Pons (tissue), 1 donor: ENCODE measurements at places on chromosomes 4 and X.
A peak's percentile ranks its signal among the peaks of the same experiment; 100 is the strongest.

GRCh38 chr4:74317616-74318246, 9.5 kb downstream of the EPGN start:
- DNase-seq, result no peak

DNA sequence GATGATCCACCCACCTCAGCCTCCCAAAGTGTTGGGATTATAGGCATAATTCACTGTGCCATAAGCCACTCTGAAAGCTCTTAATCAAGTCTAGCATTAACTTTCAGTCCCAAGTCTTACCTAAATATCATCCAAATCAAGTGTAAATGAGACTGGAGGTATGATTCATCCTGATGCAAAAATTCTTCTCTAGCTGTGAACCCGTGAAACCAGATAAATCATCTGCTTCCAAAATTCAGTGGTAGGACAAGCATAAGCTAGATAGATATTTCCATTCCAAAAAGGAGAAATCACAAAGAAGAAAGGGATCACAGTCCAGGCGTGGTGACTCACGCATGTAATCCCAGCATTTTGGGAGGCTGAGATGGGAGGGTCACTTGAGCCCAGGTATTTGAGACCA, 8.8 kb upstream of the TBC1D25 start:
- DNase-seq, result no peak

DNA sequence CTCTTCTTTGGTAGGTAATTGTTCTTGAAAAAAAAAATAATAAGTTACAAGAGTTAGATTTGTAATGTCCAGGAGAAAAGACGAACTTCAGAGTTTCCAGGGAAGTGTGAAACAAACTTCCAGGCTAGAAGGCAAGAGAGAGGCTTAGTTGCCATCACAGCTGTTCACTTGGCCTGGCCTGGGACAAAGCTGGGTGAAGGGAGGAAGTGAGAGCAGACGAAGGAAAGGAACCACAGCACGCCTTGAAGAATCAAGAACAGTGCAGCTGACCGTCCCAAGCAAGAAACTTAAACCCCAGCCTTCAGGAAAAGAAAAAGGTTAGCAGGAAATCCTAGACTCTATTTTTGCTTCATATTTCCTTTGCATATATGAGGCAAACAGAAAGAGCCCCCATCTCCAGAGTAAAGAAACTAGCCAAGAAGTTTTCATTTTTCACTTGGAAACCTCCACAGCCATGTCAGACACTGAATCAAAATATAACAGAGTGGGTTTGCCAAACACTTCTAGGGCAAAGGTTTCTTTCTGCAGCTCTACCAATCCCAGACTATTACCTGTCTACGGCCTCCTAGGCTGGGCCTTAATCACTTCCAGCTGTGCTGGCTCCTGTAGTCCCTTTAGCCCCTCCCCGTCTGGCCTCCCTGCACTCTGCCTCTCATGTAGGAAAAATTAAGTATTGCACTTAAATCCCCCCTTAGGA, 209.6 kb downstream of the SPATA18 start:
- DNase-seq, result peak; percentile 81

GRCh38 chr4:153275380-153276276, 68.9 kb upstream of the MND1 start:
- DNase-seq, result no peak

DNA sequence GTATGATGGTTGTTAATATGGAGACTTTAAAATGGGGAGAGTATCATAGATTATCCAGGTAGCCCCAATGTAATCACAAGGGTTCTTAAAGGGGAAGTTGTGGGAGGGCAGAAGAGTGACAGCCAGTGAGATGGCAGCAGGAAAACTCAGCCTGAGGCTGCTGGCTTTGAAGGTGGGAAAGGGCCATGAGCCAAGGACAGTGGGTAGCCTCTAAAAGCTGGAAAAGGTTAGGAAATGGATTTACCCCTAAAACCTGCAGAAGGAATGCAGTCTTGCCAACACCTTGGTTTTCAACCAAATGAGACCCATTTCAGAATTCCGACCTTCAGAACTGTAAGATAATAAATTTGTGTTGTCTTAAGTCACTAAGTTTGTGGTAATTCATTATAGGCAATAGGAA, 68.8 kb upstream of the BLTP1 start:
- no peak for DNase-seq

GRCh38 chr4:110748071-110748470, 125.2 kb upstream of the PITX2 start:
- DNase-seq, result no peak

DNA sequence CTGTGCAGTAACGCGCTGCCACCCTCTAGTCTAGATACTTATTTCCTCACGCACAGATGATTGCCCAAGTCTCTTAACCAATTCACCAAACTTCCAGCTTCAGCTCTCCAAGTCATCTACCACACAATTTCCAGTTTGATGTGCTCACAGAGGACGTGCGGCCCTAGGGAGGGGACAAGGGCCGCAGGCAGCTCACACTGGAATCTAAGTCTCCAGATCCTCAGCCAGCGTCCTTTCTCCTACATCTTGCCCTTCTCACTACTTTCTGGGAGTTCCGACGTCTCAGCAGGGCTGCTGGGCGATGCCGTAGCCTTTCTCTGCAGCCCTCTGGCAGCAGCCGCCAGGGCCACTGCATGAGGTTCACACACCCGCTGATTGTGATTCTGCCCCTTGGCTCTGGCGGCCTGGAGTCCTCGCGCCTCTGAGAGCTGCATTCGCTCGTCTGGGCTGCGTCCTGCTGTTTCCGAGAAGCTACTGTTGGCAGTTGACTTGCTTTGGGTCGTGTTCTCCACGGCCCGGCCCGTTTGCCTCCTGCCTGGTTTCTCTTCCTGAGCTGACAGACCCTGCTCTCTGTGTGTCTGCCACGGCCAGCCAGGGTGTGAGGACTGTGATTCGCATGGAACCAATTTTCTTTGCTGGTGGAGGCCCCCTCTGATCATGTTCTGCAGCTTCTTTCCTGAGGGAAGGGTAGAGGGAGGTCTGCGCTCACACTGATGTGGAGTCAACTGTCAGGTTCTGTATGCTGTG, 14.1 kb upstream of the TMEM131L start:
- DNase-seq, result no peak

GRCh38 chr4:145177906-145178538, 2.4 kb downstream of the OTUD4 start:
- peak; percentile 56 for DNase-seq

GRCh38 chrX:133497356-133497755, 82.1 kb upstream of the GPC4 start:
- DNase-seq, result no peak

- no peak for DNase-seq
Observed at GRCh38 chrX:87582453-87582852, 64.9 kb downstream of the KLHL4 start.

GRCh38 chrX:11429538-11430085, 136.4 kb downstream of the AMELX start:
- no peak for DNase-seq

GRCh38 chr4:159047478-159048165, 55.3 kb upstream of the RAPGEF2 start:
- DNase-seq, result no peak

- DNase-seq, result peak; percentile 12
Observed at GRCh38 chr4:97216046-97216445, 927.2 kb downstream of the STPG2 start.

GRCh38 chr4:53309321-53310040, 56.4 kb downstream of the SCFD2 start:
- DNase-seq, result no peak

GRCh38 chr4:119035951-119036737, 99.5 kb upstream of the MYOZ2 start:
- DNase-seq, result no peak

DNA sequence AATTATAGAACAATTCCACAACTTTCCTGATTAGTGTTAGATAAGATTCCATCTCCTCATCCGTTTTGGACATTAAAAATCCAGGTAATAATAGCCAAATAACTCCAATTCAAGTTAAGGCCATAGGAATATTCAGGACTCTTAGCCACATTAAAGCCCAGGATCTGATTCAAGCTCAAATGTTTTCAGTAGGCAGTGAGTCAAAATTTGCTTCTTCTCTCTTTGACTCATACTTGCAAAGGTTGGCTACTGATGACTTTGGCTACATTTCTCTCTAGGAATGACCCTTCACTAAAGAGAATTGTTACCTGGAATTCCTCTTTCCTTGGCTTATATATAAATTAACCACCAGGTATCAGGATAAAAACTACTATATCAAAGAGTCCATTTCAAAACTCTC, 354.9 kb upstream of the HS3ST1 start:
- no peak for DNase-seq

DNA sequence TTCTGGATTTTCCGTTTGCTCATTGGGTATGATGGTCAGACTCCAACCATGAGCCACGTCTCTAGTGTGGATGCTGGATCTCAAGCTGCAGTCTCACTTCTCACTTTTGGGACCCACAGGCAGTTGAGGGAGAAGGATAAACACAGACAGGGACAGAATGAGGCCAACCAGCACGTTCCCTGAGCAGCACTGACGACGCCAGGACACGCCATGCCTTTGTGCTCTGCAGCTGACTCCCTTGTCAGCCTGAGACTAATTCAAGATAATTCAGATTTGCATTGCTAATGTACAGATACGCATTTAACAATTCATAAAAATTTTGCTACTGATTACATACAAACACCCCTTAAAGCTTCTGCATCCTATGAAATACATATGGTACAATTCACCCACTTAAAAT, 106.5 kb downstream of the FAM193A start:
- no peak for DNase-seq

DNA sequence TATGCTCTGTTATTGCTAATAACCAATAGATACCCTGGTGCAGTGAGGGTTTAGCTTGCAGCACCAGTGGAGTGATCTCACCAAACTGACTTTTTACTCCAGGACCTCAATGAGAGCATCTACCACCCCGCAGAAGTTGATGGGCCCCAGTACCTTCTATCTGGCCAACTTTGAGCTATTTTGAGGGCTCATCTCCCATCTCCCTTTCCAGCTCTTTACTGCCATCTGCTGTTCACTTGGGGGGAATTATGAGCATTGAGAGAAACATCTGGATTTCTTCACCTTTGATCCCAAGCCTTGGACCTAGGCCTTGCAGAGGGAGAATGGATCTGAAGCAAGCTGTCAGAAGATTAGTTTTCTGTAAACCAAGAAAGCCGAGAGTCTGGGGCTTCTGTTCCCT, 143.6 kb downstream of the TMEM164 start:
- DNase-seq, result peak; percentile 72

- no peak for DNase-seq
Observed at GRCh38 chr4:83964996-83965541, 429.2 kb downstream of the GPAT3 start.

- no peak for DNase-seq
Observed at GRCh38 chr4:160847228-160847627, 1316.6 kb downstream of the FSTL5 start.

DNA sequence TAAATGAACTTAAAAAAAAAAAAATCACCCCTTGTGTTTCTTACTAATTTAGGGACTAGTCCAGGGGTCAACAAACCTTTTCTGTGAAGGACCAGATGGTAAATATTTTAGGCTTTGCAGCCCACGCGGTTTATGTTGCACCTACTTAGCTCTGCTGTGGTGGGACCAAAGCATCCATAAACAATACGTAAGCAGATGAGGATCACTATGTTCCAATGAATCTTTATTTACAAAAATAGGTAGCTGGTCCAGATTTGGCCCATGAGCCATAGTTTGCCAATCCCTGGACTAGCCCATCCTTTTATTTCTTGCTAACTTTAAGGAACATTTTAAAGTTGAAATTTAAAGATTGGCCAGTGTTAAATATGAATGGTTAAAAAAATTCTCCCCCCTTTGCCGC, 95.3 kb downstream of the AFF1 start:
- no peak for DNase-seq

GRCh38 chr4:81410680-81411079, 61.0 kb downstream of the RASGEF1B start:
- DNase-seq, result no peak

DNA sequence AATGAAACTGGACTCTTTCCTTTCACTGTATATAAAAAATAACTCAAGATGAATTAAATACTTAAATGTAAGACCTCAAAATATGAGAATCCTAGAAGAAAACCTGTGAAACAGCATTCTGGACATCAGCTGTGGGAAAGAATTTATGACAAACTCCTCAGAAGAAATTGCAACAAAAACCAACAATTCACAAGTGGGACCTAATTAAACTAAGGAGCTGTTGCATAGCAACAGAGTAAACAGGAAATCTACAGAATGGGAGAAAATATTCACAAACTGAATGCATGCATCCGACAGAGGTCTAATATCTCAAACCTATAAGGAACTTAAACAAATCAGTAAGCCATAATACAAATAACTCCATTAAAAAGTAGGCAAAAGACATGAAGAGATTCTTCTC, 851.7 kb upstream of the PCDH10 start:
- DNase-seq, result no peak

GRCh38 chrX:123223409-123223808, 39.3 kb downstream of the GRIA3 start:
- no peak for DNase-seq

- DNase-seq, result peak; percentile 82
Observed at GRCh38 chr4:74311696-74312313, 3.5 kb downstream of the EPGN start.

- peak; percentile 3 for DNase-seq
Observed at GRCh38 chrX:3589474-3589873, 124.0 kb downstream of the PRKX start.

DNA sequence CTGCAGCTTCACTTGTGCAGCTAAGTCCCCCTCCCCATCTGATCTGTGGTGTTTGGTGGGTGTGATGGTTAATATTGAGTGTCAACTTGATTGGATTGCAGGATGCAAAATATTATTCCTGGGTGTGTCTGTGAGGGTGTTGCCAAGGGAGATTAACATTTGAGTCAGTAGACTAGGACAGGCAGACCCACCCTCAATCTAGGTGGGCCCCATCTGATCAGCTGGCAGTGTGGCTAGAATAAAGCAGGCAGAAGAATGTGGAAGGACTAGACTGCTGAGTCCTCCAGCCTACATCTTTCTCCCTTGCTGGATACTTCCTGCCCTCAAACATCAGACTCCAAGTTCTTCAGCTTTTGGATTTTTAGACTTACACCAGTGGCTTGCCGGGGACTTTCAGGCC, 103.5 kb upstream of the BOD1L1 start:
- no peak for DNase-seq

GRCh38 chr4:158826882-158827281, 58.1 kb downstream of the FNIP2 start:
- no peak for DNase-seq

DNA sequence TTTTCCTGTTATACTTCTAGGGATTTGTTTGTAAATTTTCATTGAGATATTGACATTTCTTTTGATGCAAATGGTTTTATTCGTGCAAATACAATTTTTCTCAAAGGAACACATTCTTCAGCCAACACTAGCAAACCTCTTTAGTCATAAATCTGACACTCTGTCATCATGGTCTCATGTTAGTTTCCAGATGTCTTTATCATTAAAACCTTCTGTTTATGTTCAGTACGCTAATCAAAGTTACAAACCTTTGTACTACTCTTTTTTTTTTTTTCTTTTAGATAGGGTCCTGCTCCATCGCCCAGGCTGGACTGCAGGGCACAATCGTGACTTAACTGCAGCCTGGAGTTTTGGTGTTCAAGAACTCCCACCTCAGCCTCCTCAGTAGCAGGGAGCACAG, 7.1 kb downstream of the SLC25A31 start:
- DNase-seq, result no peak

- DNase-seq, result no peak
Observed at GRCh38 chrX:66098162-66098561, 58.3 kb upstream of the VSIG4 start.
